ENCODE measurements at places on chromosomes 4 and X.

- DNase-seq: no peak
These were observed 137.4 kb downstream of the BMP15 start for GRCh38 chrX:51047950-51048349.

GRCh38 chr4:107733431-107733925 is 13.4 kb upstream of the PAPSS1 start:
- no peak for DNase-seq

DNA sequence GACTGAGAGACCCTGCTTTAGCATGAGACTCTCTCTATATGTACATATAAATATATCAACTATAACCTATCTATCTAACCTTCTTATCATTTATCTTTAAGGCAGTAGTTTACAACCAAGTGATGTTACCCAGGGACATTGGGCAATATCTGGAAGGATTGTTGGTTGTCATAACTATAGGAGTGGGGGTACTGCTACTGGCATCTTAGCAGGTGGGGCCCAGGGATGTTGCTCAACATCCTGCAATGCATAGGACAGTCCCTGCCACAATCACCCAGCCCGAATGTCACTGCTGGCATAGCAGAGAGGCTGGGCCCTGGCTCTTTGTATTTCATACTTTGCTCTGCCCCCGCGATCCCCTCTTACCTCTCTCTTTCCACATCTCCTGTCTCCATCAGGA is 397.7 kb downstream of the IL15 start:
- DNase-seq: no peak

DNA sequence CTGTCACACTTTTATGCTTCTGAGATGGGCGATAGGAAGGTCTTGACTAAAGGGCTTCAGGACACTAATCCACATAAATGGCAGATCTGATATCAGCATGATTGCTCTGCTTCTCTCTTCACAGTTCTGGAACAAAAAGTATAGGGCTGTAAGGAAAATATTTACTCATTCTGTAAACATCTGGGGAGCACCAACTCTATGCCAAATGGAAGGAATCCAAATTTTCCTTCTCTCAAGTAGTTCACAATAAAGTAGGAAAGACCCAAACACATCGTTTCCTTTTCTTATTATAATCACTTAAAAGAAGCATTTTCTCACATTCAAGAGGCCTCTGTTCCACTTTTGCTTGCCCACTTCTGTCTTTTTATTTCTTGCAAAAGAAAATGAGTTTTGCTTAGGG is 45.9 kb upstream of the F9 start:
- no peak for DNase-seq

DNA sequence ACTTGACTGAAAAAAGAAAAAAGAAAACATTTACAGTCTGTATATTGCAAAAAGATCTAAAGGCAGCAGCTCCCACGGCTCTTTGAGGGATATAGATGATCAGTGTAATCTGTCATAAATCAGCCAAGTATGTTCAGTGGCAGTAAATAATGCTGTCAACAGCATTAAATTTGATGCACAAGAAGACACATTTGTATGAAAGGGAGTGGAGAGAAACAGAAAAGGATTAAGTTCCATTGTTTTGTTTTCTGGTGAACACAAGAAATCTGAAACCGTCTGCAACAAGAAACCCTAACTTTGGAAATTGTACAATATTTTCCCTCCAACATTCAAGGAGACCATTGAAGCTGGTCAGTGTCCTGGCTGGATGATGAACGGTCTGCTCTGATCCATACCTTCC is 27.6 kb upstream of the C1QTNF7 start:
- no peak for DNase-seq

- no peak for DNase-seq
These were observed 11.2 kb downstream of the CDKN2AIP start for GRCh38 chr4:183455431-183456195.

DNA sequence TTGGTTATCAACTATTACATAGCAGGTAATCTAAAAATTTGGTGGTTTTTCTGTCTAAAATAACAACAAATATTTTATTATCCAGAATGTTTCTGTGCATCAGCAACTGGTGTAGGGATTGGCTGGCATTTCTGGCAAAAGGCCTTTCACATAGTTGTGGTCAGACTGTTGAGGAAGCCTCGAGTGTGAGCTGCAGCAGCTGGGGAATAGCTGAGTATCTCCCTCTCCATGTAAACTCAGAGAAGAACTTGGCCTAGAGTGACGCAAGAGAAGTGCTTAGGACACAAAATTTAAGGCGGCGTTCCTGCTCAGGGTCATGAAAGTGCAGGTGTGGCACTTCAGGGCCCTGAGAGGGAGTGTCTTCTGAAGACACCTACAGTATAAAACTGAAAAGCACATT is 558.9 kb downstream of the SPOCK3 start:
- DNase-seq: no peak

GRCh38 chrX:2150722-2151121 is 350.1 kb downstream of the DHRSX start:
- DNase-seq: no peak

- no peak for DNase-seq
These were observed 1155.5 kb upstream of the IGFBP7 start for GRCh38 chr4:58265734-58266133.

DNA sequence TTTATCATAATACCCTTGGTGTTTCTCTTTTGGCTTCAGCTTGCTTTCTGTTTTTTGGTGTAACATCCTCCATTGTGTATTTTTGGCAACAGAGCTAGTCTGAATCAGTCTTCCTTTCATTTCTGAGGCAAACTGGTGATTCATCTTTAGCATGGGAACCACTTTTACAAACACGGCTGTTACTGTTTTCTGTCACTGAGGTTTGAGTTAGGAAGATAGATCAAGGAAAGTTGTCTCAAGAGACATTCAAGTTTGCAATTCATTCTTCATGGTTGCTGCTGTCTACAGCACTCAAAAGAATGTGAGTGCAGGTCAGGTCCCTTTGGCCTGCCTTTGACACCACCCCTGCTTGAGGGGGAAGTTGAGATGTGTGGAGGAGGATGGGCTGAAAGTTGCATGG is 36.3 kb downstream of the IL21 start:
- DNase-seq: no peak

- no peak for DNase-seq
These were observed 58.1 kb downstream of the FAM114A1 start for GRCh38 chr4:38925492-38926413.

DNA sequence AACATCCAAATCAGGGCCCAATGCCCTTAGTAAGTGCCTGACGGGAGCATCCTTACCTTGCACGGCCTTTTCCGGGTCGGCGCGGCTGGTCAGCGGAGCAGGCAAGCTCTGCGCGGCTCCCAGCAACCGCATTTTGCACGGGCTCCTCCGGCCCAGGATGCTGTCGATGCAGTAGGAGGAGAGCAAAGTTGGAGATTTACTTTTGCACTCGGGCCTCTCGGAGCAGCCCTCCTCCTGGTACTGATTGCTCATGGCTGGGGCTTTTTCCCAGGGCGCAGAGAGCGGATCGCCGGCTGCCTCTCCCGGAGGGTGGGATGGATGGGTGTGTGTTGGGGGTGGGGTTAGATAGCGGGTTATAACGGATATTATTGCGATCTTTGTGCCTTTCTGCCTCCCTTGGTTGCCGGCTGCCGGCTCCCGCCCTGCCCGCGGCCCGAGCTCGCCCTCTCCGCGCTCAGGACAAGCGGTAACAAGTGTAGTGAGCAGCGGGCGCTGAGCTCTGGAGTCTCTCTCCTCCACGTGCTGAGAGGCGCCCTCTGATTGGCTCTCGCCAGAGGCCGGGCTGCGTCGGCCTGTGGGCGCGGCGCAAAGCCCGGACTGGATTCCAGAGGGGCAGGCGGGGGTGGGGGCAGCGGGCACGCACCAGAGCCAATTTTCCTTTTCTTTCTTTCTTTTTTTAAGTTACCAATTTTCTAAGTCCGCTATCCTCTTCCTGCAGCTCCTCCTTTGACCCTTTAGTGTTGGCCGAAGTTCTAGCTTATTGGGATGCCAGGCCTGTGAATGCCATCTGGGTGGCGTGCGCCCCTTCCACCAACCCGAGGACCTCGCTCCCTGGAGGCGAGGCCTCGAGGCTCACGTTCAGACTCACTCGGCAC is at the start of gene ARX:
TSS of gene ARX (minus strand) at position 480 of the 875 bp plus-strand sequence. CDS start at position 252, 228 bp downstream.
- peak; percentile 46 for DNase-seq

DNA sequence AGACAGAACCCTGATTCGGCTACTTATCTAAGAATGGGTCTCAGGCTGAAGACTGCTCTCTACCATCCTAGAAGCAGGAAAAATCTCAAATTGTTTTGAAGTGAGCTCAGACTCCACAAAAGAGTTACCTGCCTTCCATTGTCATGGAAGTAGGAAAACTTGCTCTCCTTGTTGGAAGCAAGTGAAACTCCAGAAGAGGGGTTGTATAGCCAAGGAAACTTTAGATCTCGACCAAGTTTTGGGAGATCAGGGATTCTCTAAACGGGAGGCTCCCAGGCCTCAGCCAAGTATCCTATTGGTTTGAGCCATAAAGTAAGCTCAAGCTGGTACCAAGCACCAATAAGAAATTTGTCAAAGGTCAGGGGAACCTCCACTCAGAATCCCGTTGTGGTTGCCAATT is 9.2 kb upstream of the FHDC1 start:
- no peak for DNase-seq

GRCh38 chr4:109826719-109827118 is 1.1 kb upstream of the RRH start:
- no peak for DNase-seq

DNA sequence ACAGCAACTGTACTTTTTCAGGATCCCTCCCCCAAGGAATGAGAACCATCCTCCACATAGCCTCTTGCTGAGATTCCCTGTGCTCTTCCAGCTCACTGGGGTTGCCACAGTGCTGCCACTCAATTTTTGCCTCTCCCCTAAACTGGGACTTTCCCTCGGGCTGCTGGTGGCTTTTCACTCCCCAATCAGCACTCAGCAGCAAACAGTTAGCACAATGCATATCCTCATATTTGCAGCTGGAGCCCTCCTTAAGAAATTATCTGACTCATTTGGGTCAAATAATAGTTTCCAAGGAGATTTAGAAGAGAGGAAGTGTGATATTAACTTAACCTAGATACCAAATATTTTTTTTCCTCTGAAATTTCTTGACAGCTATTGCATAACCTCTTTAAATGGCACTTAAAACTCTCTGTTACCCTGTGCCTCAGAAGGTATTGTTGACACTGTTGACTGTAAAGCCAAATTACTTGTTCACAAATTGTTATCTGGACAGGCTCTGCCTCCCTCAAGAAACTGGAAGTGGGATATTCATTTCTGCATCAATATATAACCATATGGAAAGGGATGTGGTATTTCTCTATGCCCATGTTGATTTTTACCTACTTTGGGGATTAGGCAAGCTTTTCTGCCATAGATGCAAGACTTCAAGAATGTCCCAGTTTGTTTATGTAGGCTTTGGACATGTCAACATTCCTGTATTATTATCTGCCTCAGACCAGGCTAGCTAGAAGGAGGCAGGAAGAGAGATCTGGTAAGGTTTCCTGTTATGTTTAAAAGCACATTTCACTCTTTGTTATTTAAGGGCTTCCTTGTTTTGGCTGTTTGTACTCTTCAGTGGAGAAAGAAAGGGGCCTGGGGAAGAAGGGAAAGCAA is 58.0 kb downstream of the SEPTIN11 start:
- no peak for DNase-seq

- no peak for DNase-seq
These were observed 18.2 kb upstream of the DDIT4L start for GRCh38 chr4:100208459-100208858.

GRCh38 chr4:63379750-63380522 is 1029.3 kb downstream of the TECRL start:
- no peak for DNase-seq

- no peak for DNase-seq
These were observed 1.6 kb downstream of the SCML1 start for GRCh38 chrX:17738737-17739535.

- no peak for DNase-seq
These were observed 17.1 kb upstream of the NKAP start for GRCh38 chrX:119960625-119961024.

DNA sequence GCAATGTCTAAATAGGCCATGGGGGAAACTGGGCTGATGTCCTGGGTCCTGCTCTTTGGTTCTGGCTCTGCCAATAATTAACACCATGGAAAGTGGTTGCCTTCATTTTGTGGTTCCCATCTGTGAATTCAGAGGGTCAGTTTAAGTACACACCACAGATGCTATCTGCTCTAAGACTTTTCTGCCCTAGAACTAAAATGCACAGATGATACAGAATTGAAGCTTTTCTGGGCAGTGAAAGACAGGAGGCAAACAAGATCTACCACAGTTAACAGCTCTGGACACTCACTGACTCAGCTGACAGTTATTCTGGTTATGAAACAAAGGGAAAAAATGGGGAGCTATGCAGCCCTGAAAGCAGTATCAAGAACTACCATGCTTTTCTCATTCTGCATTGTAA is 37.3 kb downstream of the APBB2 start:
- no peak for DNase-seq

- DNase-seq: no peak
These were observed 241.7 kb upstream of the PSAPL1 start for GRCh38 chr4:7676398-7676922.

DNA sequence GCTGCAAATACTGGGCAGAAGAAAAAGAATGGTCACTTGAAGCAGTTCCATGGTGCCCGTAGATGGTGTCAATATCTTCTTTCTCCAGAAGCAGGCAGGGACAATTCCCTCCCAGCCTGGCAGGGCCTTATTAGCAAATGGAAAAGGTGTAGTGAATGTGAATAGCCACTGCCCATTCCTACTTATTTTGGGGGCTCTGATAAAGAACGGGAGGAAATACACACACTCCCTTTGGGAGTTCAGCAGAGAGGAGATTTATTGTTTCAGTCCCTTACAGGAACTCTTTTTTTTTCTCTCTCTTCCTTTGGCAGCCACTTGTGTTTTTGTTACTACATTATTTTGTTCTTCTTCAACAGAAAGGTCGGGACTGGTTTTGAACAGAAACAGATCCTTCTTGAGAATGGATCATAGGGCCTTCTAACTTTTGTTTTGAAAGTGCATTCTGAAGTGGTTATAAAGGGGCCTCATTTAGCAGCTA is at the start of gene EMCN:
TSS of gene EMCN (minus strand) at position 159 of the 478 bp plus-strand sequence. CDS start at position 51, 108 bp downstream.
- no peak for DNase-seq

DNA sequence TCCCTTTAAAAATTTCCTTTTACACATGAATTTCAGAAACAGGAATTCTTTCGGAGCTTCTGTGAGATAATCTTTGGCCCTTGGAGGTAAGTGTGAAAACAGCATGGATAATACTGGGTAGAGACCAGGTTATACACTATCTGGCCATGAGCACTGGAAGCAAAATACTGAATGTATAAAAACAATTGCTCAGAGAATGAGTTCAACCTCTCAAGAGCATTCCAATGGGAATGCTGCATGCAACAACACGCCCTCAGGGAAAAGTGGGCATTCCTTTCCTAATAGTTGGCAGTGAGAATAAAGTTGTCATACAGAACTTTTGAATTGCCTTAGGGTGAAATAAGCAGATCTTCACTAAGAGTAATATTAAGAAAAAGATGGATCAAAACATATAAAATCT is 574.8 kb upstream of the DIPK2B start:
- no peak for DNase-seq

- DNase-seq: peak; percentile 24
These were observed 36.0 kb downstream of the PF4 start for GRCh38 chr4:73945674-73946449.

Data from NCI-H2029 (cell line).